GM18507 (cell line): ENCODE measurements at places on chromosomes 3 and 15.

DNA sequence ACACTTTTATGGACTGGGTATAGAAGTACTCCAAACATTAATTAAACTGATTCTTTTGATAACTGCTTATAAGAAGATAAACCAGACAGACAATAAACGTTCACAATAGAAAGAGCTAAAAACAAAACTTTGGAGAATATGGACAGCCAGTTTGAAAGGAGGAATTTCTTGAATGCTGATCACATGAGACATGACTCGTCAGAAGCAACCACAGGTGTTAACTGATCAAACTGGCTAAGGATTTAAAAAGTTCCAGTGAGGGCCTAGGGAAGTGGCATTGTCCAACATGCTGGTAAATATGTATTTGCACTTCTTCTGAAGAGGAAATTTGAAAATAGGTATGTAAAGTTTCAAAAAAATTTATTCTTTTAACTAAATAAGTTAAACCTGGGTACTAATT lies 29.4 kb upstream of the AP3B2 start:
- no peak for DNase-seq

- no peak for DNase-seq
Measured at GRCh38 chr3:60417576-60417975, 833.7 kb downstream of the FHIT start.

DNA sequence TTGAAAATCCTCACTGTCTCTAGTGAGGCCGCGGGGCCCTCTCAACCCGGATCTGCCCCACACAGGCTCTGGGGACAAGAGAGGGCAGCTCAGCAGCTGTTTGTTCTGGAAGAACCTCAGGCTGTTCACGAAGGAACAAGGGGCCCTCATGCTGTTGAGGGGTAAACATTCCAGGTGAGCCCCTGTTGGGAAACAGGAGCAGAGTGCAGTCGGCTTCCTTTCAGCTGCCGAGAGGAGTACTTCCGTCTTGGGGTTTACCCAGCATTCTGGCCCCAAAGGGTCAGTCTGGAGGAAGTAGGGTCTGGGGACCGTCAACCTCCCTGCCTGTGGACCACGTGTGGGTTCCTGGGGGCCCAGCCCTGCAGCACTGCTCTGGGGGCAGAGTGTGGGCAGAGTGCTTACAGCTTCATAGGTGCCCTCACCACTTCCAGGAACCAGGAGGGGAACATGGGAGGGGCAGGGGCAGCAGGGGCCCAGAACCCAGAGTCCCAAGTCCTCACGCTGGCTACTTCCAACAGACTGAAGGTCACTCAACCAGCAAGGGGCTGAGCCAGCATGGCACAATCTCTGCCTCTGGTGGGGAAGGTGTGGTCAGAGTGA lies 49.2 kb upstream of the CTSH start:
- no peak for DNase-seq

DNA sequence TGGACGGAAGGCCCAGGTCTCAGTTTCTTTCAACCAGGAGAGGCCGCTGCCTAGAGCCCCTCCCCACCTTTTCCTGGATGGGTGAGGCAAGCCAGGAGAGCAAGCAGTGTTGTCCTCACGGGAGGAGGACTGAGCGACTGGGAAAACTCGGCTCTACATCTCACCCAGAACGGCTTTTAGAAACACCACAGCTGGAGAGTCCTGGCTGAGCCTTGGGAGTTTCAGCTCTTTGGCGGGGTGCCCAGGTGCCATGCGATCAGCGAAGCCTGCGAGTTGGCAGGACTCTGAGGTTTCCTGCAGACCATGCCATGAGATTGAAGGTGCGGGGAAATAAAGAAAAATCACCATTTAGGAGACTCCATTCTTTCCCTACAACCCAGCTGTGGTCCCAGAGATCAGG lies 26.0 kb downstream of the PPCDC start:
- no peak for DNase-seq

DNA sequence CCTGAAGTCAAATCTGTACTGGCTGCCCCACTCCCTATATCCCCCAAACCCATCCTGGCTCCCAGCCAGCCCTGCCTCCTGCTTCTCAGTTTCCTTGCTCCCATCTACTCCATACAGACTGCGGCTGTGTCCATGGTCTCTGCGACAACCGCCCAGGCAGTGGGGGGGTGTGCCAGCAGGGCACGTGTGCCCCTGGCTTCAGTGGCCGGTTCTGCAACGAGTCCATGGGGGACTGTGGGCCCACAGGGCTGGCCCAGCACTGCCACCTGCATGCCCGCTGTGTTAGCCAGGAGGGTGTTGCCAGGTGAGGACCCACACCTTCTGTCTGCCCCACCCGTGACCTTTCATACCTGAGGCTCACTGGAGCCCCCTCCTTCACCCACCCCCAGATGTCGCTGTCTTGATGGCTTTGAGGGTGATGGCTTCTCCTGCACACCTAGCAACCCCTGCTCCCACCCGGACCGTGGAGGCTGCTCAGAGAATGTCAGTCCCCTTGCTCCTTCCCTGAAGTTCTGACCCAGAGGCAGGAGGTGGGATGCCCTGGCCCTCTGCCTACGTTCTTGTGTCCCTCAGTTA lies 14.7 kb downstream of the STAB1 start:
- DNase-seq = no peak
